Stimulated activated CD8-positive, alpha-beta memory T cell treated with anti-CD3 and anti-CD28 coated beads, Interleukin-15, amount 100 ng/mL, for 24 hours (primary cell): ENCODE measurements at places on chromosomes 12 and 14.

GRCh38 chr14:36738269-36738668, 76.6 kb downstream of the PAX9 start:
- no peak for DNase-seq

GRCh38 chr12:30006021-30006420, 222.3 kb upstream of the TMTC1 start:
- DNase-seq: no peak

DNA sequence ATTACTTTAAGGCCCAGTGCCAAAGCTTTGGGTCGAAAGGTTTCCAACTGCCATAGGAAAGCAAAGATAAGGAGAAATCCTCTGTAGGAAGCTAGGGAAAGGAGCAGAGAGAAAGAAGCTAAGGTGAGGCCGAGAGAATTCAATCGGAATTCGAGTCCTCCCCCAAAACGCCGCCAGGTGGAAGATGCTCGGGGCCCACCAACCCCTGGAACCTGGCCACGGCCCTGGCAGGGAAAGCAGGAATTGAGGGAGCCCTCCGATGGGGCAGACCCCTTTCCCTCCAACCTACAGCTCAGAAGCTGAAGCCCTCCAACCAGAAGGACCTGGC, 498 bp downstream of the GMFB start:
- DNase-seq: no peak

- DNase-seq: no peak
Measured at GRCh38 chr14:54722791-54723432, 156.0 kb downstream of the SAMD4A start.

DNA sequence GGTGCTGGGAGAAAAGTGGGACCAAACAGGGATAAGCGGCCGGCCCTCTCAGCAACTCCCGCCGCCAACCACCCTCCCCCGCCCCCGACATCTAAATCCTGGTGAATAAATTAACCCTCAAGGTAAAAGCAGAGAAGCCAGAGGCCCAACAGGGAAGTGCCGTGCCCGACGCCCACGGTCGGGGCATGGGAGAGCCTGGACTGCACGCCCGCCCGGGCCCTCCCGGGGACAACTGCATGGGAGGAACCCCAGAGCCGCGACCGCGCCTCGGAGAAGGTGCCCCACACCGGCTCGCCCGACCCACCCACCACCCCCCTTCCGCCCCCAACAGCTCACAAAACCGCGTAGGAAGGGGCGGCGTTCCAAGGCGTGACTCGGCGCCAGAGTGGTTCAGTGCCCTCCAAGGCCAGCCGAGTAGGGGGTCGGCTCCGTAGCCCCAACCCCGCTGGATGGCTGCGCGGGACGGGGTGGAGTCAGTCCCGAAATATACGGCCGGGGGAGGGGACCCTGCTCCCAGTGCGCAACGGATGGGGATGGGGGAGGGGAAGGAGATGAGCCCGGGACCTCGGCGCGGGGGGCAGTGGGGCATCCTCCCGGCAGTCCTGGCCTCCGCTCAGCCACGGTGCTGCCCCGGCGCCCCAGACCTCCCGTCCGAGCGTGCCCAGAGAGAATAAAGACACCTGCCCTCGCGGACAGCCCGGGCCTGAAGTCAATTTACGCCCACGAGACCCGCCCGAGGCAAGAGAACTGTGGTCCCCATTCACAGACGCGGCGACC, 732 bp downstream of the SLC25A29 start:
- no peak for DNase-seq

- no peak for DNase-seq
Measured at GRCh38 chr12:61098031-61098580, 1162.1 kb upstream of the USP15 start.

DNA sequence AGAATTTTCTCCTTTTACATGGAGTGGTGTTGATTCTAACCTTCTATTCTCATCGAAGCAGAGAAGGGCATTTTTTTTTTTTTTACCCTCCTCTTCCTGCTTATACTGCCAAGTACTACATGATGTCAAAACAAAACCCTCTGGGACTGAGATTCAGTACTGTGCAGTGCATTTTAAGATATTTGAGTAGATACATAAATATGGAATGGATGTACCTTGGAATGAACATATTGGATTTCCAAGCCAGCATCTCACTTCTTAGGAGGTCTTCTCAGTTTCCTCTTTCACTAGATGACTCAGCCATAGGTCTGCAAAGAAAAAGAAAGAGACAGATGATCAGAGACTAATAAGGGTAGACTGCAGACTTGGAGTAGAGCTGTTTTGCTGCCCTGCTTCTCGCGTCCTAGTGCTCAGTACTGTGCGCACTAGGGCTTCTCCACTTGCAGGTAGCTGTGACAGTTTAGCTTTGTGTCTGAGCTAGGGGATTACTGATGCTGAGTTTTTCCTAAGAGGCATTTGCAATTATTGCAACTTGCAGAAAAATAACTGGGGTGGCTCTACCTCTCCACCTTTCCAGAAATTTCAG, 20.4 kb downstream of the TPH2 start:
- no peak for DNase-seq

DNA sequence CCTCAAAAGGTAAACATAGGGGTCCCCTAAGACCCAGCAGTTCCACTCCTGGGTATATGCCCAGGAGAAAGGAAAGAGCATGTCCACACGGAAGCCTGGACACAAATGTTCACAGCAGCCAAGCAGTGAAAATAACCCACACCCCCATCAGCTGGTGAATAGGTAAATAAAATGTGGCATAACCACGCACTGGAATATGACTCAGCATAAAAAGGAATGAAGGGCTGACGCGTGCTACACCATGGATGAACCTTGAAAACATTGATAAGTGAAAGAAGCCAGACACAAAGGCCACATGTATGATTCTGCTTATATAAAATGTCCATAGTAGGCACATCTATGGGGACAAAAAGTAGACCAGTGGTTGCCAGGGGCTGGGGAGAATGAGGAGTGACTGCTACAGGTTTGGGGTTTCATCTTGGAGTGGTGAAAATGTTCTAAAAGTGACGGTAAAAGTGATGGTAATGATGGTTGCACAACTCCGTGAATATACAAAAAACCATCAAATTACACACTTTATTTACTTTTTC, 3.8 kb upstream of the SCARB1 start:
- DNase-seq: no peak

DNA sequence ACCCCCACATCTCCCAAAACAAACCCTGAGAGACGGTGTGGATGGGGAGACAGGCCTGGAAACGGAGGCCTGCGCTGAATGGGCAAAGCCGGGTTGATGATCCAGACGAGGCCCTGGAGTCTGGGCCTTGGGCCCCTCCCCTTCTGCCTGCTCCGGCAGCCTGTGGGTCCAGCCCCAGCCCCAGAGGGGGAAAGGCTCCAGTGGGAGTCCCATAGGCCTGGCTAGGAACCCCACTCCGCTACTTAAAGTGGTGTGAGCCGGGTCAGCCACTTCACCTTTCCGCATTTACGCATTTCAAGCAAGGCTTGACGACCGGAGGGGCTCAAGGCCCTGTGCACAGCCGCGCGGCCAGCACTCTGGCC, 695 bp upstream of the TNFAIP2 start:
- no peak for DNase-seq

DNA sequence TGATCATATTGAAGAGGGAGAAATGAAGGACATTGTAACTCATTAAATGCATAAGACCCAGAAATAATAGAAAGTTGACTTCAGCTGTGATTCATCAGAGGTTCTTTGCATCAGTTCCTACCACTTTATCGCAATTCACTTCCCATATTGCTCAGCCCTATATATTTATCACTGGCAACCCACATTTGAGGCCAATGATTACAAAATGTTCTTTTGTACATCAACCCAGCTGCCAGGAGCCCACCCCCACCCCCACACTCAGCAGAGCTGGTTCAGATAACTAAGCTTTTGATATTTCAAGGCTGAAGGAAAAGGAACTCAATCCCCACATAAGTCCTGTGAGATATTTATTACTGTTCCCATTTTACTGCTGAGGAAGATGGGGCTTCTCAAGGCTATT, 51.2 kb upstream of the TMPO start:
- DNase-seq: no peak

DNA sequence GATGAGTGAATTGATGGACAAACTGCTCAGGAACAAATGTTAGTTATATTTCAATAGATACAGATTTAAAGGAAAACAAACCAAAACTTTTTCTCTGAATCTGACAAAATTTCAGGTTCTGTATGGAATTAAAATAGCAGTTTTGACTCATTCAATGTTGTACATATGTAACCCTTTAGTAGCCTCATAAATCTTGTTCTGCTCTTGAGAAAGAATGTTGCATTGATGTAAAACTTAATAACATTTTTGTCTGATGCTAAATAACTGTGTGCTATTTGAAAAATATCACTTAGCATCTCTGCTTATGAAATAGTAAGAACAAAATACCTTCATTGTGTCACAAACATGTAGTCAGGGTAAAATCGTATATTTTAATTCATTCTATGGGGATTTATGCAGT, 168.9 kb upstream of the NOVA1 start:
- no peak for DNase-seq

DNA sequence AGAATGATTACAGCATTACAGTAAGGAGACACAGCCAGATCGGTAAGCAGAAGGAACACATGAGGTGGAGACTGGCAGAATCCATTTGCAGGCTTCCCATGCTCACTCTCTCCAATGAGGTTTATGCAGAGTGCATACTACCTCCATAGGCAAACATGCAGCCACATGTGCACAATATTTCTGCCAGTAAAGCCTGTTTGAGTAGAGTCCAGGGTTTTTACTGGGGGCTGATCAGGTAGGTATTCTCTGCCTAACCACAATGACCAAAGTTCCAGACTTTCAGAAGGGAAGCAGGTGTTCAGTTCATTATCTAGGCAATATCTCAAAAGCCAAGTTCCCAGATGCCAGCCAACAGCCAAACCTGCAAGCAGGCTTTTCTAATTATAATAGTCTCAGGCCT, 31.1 kb downstream of the INTS13 start:
- no peak for DNase-seq

- DNase-seq: no peak
Measured at GRCh38 chr12:33116284-33116683, 219.7 kb upstream of the PKP2 start.

- no peak for DNase-seq
Measured at GRCh38 chr14:30779210-30779609, 95.1 kb upstream of the COCH start.

DNA sequence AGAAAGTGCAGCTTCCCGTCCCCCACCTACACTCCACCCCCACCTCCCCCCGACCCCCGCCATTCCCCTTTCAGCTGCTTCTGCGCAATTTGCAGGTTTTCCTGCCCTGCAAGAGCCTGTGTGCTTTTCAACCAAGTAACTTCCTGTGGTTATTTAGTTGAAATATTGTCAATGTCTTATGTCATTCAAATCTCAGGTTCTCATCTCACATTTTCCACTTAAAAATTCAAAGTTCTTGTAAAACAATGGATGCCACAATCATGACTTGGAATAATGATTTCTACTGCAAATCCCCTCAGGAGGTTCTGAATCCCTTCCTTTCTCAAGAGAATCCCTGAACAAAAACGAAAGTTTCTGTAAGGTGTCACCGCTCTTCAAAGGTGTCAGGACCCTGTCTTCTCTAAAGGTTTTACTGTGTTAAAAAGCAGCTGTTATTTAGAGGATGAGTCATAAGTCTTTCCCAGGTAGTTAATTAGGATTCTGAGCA, 31.6 kb downstream of the WBP11 start:
- no peak for DNase-seq
